ENCODE measurements at places on chromosomes 5 and 9.
A peak's percentile ranks its signal among the peaks of the same experiment; 100 is the strongest.

GRCh38 chr5:77995793-77996409, 219.8 kb upstream of the TBCA start:
- no peak for DNase-seq

GRCh38 chr9:134059661-134060395, 8.0 kb downstream of the BRD3 start:
- DNase-seq, result peak; percentile 85

GRCh38 chr5:91182763-91183162, 200.4 kb downstream of the ARRDC3 start:
- no peak for DNase-seq

- no peak for DNase-seq
Observed at GRCh38 chr5:155343468-155343867, 329.9 kb downstream of the KIF4B start.

DNA sequence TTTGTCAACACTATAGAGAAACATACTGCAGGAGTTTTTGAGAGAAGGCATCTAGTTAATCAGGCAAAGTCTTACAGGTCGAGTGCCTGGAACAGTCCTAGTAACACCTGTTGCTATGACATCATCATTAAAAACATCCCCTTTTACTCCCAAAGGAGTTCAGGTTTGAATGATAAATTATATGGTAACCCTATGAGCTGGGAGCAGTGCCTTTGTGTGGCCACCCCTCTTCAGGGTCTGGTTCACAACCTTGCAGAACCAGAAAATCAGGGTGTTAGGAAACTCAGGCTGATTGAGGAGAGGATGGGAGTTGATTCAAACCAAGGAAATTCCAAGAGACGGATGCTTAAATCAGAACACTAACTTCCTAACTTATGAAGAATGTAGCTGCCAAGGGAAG, 179.1 kb upstream of the RASEF start:
- DNase-seq, result no peak

GRCh38 chr5:167071981-167072610, 1219.3 kb upstream of the WWC1 start:
- no peak for DNase-seq

DNA sequence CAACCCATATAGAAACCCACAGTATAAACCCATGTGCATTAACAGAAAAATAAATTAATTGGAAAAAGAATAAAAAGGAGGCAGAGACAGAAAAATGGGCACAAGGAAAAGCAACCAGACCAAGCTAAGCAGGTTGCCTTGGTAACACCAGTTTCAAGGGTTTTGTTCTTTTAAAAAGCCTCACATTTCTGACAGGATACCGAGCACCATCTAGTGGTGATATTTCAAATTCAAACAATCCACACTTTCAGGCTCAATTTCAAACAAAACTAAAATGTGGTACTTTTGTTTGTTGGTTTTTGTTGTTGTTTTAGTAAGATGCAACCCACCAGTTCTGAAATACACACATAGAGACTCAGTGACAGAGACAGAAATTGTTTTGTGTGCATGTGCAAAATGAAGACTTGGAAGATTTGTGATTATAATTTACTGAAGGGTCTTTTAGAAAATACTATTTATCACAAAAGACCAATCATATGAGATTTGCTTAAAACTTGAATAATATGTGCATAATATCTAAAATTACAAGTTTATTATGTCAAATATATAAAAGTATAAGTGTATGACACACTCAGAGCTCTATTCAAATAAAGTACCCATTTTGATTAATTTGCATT, 318.2 kb downstream of the SLCO4C1 start:
- DNase-seq, result peak; percentile 60

GRCh38 chr9:38107405-38107804, 38.4 kb upstream of the SHB start:
- DNase-seq, result no peak

- DNase-seq, result no peak
Observed at GRCh38 chr9:21266733-21267484, 27.1 kb upstream of the IFNA14 start.

DNA sequence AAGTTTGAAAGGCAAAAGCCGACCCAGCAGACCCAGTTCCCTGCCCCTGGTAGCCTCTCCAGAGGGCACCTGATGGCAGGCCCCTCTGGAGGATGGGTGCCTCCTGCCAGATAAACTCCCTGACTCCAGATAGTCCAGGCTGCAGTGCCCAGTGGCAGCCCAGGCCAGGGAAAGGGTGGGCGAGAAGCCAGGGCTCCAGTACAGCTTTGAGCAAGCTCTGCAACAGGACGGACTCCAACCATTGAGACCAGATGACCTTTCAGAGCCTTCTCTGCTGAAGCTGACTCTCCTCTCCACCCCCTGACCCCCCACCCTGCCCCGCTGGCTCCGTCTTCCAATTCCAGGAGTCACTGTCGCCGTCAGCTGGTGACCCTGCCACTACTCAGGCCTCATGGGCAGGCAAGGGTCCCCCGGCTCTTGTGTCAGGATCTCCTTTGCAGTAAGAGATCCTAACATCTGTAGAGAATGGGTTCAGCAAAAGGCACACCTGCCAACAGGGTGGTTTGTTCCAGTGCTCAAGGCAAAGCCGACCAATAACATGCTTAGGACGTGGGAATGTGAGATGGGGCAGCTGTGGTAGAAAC, 15.5 kb upstream of the FCN1 start:
- no peak for DNase-seq

GRCh38 chr9:76859860-76860259, 46.1 kb downstream of the PRUNE2 start:
- DNase-seq, result no peak

DNA sequence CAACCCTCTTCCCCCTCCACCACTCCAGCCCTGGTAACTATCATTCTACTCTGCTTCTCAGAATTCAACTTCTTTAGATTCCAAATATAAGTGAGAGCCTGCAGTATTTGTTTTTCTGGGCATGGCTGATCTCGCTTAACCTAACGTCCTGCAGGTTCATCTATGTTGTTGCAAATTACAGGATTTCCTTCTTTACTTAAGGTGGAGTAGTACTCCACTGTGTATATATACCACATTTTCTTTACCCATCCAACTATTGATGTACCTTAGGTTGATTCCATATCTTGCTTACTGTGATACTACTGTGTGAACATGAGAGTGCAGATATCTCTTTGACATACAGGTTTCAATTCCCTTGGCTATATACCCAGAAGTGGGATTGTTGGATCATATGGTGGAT, 106.3 kb upstream of the ZNF366 start:
- DNase-seq, result no peak

- DNase-seq, result peak; percentile 76
Observed at GRCh38 chr9:124137009-124137943, 120.5 kb upstream of the NEK6 start.

GRCh38 chr9:14246951-14247350, 67.0 kb downstream of the NFIB start:
- no peak for DNase-seq

GRCh38 chr9:132023419-132024180, 56.1 kb downstream of the MED27 start:
- no peak for DNase-seq

DNA sequence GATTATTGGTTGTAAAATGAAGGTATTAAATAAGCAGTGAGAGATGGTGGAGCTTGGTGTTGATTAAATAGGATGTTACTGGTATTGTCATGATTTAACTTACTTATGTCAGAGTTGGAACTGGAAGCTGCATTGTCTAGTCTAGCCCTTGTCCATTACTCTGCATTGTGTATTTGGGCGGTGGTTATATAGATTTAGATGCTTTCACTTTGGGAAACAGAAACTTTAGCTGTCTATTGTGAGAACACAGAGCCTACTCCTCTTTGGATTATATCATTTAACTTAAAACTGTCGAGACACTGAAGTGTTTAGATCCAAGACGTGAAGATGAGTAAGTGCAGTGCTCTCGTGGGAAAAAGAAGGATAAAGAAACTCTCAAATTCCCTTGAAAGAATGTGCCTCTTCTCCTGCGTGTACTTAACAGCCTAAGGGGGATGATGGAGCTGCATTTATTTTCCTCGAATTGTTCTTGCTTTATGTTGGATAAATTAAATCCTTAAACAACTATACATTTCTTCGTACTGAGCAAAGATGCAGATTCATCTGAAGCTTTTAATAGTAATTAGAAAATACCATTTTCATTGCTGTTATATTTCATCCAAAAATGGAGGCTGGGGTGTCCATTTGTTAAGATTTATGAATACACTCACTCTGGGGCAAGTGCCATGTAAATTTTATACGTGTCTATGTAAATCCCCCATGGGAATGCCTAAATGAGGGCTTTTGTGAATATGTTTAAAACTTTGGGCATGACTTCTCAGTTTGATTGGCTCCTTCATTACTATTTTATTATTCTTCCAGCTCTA, 21.6 kb downstream of the FBXL7 start:
- DNase-seq, result no peak

DNA sequence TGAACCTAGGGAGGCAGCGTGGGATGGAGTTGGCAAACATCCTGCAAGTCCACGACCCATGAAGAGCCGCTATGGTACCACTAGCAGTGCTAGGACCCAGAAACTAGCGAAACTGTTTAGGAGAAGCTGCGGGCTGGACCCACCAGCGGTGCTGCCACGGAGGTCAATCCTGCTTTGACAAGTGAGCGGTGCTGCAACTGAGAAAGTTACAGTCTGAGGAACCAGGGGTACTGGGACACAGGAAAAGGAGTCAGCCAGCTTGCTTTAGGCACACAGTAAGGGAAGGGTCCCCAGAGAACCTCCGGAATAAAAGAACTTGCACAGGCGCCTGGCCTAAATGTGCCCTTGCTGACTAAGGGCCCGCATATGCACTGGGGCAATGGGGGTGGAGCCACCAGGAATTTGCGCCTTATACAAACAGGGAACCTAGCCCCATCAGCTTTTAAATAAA, 23.6 kb upstream of the ANXA2R start:
- no peak for DNase-seq

- no peak for DNase-seq
Observed at GRCh38 chr9:80615964-80616363, 1044.2 kb downstream of the TLE4 start.

- no peak for DNase-seq
Observed at GRCh38 chr5:43193894-43194265, 1.9 kb downstream of the NIM1K start.

GRCh38 chr5:78275998-78276543, 18.4 kb downstream of the AP3B1 start:
- DNase-seq, result no peak

- DNase-seq, result no peak
Observed at GRCh38 chr5:106092455-106092854, 1578.3 kb downstream of the EFNA5 start.

- DNase-seq, result no peak
Observed at GRCh38 chr9:105331755-105332154, 87.3 kb downstream of the SLC44A1 start.

- no peak for DNase-seq
Observed at GRCh38 chr9:122246666-122247065, 17.9 kb upstream of the LHX6 start.

GRCh38 chr5:21263361-21263760, 1275.4 kb upstream of the CDH18 start:
- DNase-seq, result no peak

DNA sequence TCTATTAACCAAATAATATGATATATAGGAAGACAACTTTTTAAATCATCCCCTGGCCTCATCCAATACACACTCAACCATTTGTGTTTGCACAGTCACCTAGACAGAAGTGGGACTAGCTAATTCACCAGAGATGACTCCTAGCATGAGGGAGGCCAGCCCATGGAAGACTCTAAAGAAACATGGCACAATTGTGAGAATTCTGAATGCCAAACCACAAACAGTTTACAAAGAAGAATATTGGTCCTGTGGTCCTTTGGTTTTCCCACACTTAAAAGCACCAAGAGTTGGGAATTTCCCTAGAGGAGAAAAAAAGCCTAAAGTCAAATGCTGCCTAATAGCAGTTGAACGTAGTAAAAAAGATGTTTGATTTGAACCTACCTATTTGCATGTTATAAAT, 609.9 kb downstream of the ACTL7B start:
- DNase-seq, result no peak

DNA sequence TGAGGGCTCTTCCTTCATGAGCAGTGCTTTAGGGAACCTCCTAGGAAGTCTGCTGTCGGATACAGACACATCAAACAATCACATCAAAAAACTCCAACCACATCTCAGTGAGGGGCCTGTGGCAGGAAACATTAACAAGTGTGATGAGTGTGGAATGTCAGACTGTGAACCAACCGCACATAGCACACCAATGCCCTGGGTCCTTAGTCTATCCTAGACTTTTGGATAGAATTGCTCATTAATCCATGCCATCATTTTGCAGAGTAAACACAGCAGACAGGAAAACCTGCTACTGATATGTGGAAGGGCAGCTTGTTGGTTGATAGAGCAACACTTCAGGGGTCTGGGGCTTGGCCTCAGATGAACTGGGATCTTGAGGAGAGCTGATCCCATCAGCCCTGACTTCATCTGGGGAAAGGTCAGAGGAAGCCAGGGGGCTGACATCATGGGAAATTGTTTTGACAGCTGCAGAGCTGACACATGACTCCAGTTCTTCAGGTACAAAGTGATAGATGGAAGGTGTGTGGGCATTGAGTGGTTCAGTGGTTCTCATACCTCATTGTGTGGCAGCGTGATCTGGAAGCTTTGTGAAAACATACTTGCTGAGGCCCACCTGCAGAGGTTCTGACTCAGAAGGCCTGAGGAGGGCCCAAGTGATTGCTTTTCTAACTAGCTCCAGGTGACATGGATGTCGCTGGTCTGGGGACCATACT, 193.3 kb downstream of the DIRAS2 start:
- no peak for DNase-seq

DNA sequence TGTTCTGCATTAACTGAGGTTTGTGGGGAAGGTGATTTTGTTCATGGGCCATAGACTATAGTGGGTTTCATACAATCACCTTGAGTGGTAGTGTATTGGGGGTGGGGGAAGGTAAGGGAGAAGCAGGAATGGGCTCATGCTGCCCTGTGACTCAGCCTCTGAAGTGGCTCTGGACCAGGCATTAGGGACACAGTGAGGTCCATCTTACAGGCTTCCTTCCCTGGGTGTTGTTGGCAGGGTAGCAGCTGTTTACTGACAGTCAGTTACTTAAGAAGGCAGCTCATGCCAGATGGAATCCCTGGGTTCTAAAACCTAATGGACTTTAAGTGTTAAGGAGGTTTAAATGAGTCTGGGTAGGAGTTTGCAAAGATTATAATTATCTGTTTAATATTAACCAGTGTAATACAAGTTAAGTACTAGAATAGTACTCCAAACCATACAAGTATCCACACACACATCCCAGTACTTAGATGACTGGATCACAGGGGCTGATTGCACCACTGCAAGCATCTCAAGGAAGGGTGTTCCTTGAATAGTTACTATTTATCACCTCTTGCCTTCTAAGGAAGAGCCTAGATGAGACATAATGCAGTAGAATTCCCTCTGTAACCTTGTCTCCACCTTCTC, 59.3 kb downstream of the CAST start:
- no peak for DNase-seq

Data from GM13977 (cell line).